Lung microvascular endothelial cell (primary cell): ENCODE measurements at places on chromosomes 12 and 14.

DNA sequence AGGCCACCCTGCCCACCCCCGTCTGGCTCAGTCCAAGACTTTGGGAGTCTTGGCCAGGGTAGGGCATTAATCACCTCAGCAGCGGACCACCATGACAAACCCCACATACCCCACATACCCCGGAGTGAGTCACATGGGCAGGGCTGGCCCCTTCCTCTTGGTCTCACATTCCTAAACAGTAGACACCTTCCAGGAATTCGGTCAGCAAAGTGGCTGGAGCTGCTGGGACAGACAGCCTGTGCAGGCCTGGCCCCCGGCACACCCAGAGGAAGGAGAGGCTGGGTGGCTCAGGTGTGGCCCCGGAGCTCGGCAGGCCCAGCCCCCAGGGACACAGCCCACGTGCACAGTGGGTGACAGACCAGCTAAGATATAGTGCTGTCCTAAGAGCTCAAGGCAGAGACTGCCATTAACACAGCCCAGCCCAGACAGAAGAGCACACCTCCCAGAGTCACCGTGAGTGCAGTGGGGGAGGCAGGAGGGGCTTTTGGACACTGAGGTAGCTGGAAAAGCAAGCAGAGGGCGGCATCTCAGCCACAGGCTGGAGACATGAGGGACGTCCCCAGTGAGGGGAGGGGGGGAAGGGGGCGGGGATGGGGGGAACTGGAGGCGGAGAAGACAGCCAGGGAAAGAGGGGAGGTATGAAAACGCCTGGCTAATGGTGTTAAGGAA lies 24.0 kb downstream of the CCDC85C start:
- peak; percentile 47 for DNase-seq

- DNase-seq = no peak
Measured at GRCh38 chr12:114399664-114400211, 6.2 kb downstream of the TBX5 start.

GRCh38 chr12:49548822-49549648 lies 10.2 kb downstream of the KCNH3 start:
- peak; percentile 17 for DNase-seq

GRCh38 chr12:9367201-9367600 lies 159.0 kb upstream of the PZP start:
- DNase-seq = no peak
